ENCODE measurements at places on chromosomes 7 and 10.

GRCh38 chr7:41879403-41879802 is 176.5 kb upstream of the INHBA start:
- no peak for DNase-seq

GRCh38 chr10:130140425-130140824 is 4.2 kb downstream of the GLRX3 start:
- DNase-seq: no peak

DNA sequence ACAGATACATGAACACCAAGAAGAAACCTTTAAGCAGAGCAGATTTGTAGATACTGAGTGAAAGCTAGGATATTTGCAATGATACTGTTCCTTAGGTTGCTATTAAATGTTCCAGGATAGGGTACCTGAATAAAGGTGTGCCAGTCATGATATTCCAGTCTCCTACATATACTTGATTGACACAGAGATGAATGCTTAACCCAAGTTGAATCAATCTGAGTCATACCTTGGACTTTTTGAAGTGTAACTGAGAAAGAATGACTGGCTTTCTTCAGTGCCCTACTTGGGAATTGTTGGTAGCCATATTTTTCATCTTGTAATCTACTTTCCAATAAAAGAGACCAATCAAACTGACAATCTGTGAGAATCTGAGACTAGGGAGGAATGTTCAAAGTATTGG is 805.7 kb upstream of the GHITM start:
- no peak for DNase-seq

DNA sequence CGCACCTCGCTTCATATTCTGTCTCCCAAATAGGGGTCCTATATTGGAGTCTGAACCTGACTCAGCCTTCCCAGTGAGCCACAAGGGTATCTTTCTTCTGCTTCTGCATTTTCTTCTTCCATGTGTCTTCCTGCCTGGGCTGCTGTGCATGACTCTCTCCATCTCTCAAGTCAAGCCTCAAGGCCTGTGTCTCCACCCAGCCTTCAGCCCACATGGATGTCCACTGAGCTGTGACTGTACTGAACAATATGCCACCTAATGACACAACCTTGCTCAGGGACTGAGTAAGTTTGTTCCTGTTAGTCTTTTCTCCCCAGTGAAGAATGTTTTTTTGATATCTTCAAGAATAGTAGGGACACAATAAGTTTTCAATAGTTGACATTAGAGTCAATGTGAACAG is 162.7 kb upstream of the TBX20 start:
- DNase-seq: no peak

- DNase-seq: no peak
Measured at GRCh38 chr10:15842556-15843169, 17.6 kb downstream of the MINDY3 start.

DNA sequence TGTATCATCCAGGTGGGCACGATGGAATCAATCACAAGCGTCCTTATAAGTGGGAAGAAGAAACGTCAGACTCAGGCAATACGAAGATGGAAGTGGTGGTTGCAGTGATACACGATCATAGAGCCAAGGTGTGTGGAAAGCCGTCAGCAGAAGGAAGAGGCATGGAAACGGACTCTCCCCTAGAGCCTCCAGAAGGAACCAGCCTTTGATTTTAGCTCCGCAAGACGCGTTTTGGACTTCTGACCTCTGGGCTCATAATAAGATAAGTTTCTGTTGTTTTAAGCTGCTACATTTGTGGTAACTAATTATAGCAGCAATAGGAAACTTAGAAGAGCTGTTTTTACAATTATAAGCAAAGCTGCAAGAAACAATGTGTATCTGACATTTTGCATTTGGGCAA is 14.8 kb downstream of the FANK1 start:
- DNase-seq: no peak

DNA sequence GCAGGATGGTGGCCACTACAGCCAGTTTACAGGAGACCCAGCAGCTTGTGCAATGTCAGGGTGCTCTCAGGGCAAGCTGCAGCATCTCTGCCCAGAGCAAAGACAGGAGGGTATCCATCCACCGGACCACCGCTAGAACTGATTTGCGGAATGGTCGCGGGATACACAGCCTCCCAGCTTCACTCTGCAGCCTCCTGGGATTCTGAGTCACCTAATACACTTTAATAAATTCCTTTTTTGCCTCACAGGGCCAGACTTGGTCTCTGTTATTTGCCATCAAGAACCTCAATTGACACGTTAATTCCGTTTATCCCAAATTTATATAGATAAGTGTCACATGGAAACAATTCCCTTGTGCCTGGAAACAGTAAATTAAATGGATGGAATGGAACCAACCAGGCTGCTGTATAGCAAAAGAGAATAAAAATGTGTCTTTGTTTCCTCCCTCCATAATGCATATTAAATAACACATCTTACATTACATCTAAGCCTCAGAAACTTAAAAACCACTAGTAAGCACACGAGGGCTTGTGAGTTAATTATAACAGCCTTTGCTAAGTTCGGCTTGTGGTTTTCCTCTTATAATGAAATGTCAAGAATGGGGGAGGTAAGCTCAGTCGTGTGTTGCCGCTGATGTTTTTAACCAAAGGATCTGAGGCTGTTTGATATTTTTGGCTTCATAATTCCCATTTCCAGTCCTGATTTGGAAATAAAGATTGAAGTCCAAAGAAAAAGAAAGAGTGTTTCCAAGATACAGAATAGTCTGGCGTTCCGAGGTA is 52.1 kb downstream of the ADRB1 start:
- DNase-seq: no peak

DNA sequence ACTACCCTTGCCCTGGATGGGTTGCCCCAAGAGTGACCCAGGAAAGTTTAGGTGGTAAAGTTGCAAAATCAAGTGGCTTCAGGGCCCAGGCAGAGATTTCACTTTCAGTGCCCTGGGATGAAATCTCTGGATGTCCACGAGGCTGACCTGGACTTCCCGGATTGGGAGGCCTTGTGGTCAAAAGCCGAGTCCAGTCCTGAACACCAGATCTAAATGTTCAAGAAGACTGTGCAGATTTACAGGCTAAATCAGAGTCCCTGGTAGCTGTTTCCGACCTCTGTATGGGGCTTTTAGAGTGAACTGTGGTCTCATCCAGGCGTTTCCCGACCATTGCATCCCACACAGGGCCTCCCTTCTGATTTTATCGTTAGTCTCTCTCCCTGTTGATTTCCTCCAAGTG is 95.3 kb downstream of the WDR11 start:
- no peak for DNase-seq

DNA sequence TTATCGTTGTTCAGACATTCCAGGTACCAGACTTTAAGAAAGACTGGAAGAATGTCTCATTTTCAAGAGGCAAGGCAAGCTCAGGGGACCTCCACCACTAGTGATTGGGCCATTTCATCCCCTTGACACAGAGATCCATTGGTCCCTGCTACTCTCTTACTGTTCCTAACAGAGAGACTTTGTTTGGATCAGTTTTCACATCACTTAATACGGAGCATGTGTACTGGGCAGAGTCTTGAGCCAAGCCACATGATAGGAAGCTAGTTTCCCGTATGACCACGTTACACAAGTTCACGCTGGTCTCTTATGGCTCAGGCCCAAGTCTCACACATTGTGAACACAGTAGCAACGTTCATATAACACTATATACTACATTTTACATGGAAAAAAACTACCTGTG is 269.9 kb downstream of the BAMBI start:
- DNase-seq: no peak

GRCh38 chr10:76352300-76352699 is 920.9 kb downstream of the LRMDA start:
- no peak for DNase-seq

GRCh38 chr10:110348336-110348735 is 43.6 kb upstream of the SMNDC1 start:
- DNase-seq: no peak

- DNase-seq: no peak
Measured at GRCh38 chr10:128519581-128519980, 393.4 kb upstream of the MKI67 start.

GRCh38 chr7:17946591-17946990 is 6.3 kb upstream of the SNX13 start:
- DNase-seq: no peak

GRCh38 chr10:59315465-59315864 is 46.9 kb downstream of the FAM13C start:
- DNase-seq: no peak

DNA sequence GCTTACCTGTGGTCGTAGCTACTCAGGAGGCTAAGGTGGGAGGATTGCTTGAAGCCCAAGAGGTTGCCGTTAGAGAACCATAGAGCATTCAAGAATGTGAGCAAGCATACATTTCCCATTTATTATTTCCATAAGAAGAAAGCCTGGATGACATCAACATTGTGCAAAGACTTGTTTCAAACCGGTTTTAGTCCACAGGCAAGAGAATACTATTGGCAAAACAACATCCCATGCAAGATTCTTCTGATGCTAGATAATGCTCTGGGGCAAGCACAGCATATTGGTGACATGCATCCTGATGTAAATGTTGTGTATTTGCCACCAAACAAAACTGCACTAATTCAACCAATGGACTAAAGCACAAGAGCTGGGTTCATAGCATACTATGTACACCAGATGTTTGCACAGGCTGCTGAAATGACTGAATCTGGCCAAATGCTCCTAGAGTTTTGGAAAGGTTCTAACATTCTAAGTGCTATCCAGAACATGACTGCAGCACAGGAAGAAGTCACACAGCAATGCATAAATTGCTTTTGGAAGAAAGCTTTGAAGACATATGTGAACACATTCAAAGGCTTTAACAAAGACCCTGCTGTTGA is 42.6 kb downstream of the OTUD1 start:
- DNase-seq: no peak

Measured in hypothalamus (tissue), 51 donors.